ENCODE measurements at places on chromosomes 2 and 18.

- DNase-seq: no peak
These were observed 114.3 kb downstream of the FIGN start for GRCh38 chr2:163621445-163622004.

GRCh38 chr18:59308248-59308937 lies 10.1 kb downstream of the CPLX4 start:
- DNase-seq: peak; percentile 60

DNA sequence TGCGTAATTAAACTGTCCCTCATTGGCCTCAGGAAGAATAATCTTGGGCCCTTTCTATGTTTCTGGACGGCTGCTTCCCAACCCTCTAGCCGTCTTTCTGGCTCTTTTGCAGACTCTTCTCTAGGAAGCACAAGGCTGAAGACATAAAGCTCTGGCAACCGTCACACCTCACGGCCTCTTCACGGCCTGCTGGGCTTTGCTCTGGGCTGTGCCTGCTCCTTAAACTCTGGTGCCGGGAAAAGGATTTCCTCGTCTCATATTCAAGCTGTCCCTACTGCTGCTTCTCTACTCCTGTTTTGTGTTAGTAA lies 36.0 kb upstream of the WIPF1 start:
- DNase-seq: peak; percentile 15

DNA sequence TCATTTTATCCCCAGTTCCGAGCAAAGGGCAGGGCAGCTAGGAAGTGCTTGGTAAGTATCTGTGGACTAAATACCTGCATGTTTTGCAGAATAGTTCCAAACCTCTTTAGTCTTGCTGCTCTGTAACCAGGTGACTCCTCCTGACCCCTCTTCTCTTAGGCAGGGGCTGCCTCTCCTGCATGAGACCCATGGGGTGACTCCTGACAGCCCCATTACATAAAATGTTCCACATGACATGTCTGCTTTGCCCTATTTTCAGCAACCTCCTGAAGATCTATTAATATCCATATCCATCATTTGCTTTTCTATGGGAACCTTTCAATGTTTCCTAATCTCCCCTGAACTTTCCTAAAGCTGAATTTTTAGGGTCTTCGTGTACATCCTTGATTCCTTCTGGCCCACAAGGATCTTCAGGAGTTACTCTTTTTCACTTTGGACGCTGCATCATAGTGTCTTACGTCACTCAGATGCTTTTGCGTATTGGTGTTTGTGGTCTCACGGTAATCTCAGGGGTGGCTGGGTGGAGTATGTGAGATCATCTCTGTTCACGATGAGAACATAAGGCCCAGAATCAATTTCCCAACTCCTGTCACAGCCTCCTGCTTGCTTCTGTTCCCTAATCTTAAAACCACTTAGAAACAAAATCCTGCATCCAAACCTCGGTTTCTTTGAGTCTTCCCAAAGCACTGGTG lies 76.6 kb downstream of the MAPK4 start:
- DNase-seq: no peak

DNA sequence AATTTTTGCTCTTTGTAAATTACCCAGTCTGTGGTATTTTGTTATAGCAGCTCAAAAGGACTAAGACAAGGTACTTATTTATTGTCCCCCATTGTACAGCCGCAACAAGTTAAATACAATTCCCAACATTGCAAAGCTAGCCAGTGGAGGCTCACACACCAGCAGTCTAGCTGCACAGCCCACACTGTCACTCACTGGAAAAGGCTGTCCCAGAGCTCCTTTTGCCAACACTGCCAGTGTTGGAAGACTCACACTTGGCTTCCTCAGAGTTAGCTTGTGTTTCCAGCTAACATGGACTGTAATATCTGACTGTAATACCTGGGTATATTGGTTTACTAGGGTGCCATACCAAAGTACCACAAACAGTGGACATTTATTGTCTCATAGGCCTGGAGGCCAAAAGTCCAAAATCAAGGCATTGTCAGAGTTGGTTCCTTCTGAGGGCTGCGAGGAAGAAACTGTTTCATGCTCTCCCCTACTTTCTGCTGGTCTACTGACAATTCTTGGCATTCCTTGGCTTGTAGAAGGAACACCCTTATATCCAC lies 6.6 kb upstream of the DYM start:
- no peak for DNase-seq

DNA sequence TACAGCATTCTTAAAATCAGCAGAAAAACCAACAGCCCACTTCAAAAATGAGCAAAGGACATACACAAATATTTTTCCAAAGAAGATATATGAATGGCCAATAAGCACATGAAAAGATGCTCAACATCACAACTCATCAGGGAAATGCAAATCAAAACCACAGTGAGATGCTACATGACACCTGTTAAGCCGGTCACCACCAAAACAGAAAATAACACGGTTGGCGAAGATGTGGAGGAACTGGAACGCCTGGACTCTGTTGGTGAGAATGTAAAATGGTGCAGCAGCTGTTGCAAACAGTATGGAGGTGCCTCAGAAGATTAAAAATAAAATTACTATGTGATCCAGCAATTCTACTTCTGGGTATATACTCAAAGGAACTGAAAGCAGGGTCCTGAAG lies 184.8 kb downstream of the INHBB start:
- no peak for DNase-seq

DNA sequence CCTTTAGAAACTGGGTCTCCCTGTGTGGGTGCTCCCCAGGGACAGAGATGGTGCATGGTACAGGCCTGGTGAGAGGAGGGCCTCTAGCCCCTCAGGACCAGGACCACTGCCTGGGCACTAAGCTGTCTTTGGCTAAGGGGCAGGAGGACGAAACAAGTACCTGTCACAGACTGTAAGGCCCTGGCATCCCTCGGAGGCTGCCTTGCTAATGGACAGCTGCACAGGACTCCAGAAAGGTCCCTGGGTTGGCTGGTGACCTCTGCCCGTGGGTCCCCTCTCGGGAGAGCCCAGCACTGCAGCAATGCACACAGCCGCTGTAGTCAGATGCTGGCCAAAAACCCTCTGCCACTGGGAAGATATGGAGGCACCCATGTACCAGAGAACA lies 14.3 kb downstream of the HS6ST1 start:
- no peak for DNase-seq

GRCh38 chr2:45211636-45212035 lies 202.4 kb upstream of the SIX2 start:
- no peak for DNase-seq

DNA sequence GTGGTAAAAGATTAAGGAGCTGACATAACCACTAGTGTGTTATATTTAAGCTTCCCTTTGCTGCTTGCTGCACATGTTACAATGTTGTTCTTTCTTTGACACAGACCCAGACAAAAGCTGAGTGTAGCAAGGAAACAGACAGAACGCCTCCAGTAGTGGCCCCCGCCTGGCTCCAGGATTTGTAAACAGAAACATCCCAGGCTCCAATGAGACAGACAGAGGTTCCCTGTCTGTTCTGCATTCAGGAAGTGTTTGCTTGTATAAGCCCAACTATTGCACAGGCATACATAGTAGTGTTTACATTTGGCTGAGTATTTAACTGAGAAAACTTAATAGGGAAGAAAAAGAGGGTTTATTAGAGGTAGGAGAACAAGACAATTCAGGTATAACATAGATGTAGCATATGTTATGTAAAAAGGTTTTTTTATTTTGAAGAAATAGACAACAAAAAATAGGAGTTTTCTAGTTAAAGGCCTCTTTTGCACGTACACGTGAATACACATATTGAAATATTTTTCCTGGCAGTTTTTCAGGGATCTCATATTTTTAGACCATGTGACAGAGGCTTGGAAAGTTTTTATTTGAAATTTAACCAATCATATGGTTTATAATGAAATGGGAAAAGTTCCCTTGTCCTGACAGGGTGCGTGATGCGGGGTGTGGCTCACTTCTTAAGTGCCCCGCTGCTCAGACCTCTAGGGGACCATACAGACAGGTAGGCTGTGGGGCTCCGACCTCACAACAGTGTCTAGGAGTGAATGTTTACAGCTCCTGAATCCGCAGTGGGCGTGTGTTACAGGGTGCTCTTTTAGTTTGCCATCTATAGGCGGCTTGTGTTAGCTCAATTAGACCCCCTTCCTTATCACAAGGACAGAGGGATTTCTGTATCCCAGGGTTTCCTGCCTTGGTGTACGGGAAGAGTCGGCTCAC lies 118.4 kb downstream of the BMPR2 start:
- peak; percentile 11 for DNase-seq

GRCh38 chr2:167964650-167965413 lies 282.6 kb downstream of the STK39 start:
- peak; percentile 5 for DNase-seq

- DNase-seq: peak; percentile 64
These were observed 388.6 kb upstream of the TNP1 start for GRCh38 chr2:217248312-217248935.

- no peak for DNase-seq
These were observed 42.4 kb downstream of the ASB18 start for GRCh38 chr2:236221798-236222197.

DNA sequence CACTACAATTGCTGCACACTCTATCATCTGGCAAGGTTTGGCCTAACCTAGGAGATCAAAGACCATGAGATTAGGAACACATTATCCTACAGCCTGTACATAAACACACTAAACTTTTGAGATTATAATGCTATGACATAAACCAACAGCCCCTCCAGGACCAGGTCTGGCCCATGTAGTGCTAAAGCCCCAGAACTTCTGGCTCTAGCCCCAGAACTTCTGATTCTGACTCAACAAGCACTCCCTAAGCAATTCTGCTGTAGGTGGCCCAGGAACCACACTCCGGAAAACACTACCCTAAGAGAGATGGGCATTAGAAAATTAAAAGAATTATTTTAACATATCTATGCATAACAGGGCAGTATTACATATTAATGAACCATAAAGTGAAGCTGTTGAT lies 369.5 kb upstream of the LYPD1 start:
- DNase-seq: no peak

DNA sequence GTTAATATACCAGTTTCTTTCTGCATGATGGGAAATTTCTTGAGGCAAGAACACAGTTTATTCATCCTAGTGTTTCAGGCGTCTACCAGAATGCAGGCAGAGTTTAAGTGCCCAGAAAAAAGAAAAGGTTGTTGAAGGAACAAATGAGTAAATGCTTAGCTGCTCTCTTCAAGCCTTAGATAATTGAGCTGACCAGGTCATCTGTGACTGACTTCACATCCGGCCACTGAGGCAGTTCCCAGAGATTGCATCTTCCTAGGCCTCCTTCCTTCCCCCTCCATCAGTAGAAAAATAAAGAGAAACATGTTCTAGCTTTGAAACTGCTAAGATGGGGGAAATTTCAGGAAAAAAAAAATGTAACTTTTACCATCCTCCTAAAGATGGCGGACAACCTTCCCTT lies 9.4 kb upstream of the TMEM163 start:
- DNase-seq: no peak

DNA sequence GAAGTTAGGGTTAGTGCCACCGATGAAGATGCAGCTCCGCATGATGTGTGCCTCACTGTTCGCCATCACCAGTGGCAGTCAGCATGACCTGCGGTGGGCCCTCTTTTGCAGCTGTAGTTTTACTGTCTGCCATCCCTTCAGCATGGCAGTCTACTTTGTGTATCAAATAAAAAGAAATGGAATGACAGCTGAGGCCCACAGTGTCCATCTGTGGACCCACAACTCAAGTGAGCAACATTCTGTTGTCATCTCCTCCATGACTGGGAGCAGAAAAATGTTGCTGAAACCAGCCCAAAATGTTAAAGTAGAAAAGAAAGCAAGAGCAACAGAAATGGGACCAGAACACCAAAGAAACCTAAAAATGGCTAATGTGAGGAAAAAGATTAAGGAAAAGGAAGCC lies 128.7 kb downstream of the MEP1B start:
- no peak for DNase-seq

DNA sequence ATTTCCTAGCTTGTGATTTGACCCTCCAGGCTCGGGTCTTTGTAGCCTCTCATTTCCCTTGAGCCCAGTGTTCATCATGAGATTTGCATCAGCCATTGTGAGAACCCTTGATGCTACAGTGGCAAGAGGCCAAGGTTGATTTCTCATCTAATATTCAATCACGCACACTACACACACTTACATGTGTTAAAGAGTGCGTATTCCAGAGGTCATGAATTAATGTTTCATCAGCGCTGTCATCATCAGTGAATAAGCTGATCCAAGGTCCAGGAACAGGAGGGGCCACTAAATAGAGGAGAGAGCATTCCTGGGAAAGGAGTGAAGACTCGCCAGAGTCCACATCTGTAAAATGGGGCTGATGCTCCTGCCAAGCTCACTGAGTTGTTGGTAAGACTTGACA lies 276.1 kb upstream of the SIX2 start:
- DNase-seq: no peak

- peak; percentile 61 for DNase-seq
These were observed 14.3 kb upstream of the TRIB2 start for GRCh38 chr2:12702168-12703121.

DNA sequence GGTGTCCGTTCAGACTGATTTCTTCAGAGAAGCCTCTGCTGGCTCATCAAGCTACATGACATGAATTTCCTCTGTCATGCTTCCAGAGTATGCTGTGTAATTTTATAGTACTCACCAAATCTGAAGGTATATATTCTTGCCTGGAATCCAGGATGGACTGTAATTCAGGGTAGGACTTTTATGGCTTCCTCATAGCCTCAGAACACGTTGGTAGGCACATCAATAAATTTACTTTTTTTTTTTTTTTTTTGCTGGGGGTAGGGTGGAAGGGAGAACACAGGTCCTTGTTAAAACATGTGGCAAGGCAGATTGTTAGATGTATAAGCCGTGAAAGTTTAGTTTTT lies 34.4 kb downstream of the MTA3 start:
- no peak for DNase-seq

DNA sequence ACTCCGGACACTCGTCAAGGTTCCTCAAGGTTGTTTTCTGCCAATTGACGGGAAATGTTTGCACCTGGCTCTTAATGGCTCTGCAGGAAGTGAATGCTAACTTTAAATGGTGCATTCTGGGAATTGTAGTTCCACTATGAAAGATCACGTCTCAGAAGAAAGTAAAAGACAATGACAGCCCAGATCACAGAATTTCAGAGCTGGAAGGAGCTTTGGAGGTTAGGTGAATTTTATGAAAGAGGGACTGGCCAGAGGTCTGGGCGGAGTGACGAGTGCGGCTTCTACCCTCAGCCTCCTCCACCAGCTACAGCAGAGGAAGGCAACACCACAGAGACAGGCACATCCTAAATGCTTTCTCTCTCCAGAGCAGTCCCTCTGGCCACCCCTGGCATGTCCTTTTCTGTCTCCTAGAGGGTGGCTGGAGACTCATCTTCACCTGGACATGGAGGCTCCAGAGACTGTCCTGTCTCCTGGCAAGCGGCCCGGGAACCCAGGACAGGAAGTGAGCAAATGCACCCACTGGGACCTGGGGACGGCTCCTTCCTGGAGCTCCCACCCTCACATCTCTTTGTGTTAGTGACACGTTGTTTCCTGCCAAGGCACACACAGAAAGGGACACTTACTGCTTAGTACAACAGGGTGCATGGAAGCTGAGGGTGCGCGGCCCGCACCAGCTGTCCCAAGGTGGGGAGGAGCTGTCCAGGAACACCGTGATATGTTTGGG lies 19.4 kb downstream of the THAP4 start:
- peak; percentile 31 for DNase-seq

- DNase-seq: no peak
These were observed 159.5 kb upstream of the EPHA4 start for GRCh38 chr2:221731432-221732145.

- no peak for DNase-seq
These were observed 146.0 kb upstream of the SH3BP4 start for GRCh38 chr2:234805836-234806235.
